ENCODE measurements at places on chromosomes 2 and 18. TPM values are rescaled to one million over a fixed set of nuclear protein-coding genes. Genes with fewer than 3 reads are reported as not detected.

Gene NEU4
- 3.5 TPM for polyA plus RNA-seq

- no peak for DNase-seq
Measured at GRCh38 chr2:67322353-67323001, 74.7 kb upstream of the ETAA1 start.

DNA sequence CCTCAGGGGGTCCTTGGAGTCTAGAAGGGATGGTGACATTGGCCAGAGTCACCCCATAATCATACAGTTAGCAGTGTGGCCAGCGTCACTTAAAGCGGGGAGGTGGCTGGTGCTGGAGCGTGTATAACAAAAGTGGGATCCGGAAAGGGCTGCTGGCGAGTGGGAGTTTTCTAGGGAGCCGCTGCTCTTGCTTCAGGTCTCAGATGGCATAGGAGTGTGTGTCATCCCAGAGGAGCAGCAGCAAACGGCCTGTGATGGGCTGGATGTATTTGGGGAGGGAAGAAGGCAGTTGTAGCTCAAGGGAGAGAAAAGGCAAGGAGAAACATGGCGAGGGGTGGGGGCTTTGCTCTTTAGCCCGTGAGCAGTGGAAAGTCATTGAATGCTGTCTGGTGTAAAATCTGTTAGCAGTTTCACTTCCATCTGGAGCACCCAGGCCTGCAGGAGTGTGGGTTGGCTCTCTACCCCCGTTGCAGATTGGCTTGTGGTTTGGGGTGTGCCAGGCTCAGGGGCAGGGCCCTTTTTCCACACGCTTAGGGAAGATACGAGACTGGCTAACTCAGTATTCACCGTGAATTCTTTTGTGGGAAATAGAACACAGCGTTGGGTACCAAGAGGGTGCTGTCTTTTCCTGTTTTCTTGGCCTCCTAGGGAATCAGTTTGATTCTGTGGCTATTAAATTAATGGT lies 120.5 kb downstream of the AGAP1 start:
- DNase-seq, result peak; percentile 56

Gene CPS1
- 2.3 TPM for polyA plus RNA-seq

DNA sequence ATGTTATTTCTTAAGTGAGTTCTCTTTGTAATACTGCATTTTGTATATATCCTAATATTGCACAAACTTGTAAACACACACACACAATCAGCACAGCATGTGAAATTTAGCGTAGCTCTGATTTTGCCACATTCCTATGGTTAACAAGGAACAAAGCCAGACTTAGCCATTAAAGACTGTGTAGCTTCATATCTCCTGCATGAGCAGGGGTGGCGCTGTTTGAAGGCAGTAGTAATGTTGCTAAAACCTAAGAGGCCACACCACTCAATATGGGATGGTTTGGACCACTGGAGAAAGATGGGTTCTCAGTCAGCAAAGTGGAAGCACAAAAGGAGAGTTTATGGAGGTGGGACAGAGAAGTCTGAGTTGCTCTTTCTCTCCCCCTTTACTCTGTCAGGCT lies 61.1 kb upstream of the RND3 start:
- DNase-seq, result no peak

GRCh38 chr18:21851327-21851961 lies 110.9 kb downstream of the MIB1 start:
- no peak for DNase-seq

DNA sequence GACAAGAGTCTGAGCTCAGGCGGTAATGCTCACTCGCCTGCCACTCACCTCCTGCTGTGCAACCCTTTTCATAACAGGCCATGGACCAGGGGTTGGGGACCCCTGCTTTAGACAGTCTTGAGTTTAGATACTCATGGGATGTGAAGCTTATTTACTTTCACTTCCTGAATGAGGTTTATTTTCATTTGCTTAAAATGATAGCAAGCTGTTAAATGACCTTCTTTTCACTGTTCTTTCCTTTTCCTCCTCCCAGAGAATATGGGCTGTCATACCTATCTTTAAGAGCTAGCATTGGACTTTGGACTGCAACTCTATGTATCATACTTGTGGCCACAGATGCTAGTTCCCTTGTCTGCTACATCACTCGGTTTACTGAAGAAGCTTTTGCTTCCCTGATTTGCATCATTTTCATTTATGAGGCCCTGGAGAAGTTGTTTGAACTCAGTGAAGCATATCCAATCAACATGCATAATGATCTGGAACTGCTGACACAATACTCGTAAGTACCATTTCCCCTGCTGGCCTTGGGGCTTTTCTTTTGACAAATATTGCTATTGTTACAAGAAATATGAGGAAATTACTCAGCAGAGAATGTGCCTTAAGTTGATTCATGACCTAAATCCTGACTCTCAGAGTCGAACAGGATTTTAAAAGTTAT lies 168.5 kb downstream of the DPP4 start:
- peak; percentile 40 for DNase-seq

Gene CNGA3
- 0.66 TPM for polyA plus RNA-seq

DNA sequence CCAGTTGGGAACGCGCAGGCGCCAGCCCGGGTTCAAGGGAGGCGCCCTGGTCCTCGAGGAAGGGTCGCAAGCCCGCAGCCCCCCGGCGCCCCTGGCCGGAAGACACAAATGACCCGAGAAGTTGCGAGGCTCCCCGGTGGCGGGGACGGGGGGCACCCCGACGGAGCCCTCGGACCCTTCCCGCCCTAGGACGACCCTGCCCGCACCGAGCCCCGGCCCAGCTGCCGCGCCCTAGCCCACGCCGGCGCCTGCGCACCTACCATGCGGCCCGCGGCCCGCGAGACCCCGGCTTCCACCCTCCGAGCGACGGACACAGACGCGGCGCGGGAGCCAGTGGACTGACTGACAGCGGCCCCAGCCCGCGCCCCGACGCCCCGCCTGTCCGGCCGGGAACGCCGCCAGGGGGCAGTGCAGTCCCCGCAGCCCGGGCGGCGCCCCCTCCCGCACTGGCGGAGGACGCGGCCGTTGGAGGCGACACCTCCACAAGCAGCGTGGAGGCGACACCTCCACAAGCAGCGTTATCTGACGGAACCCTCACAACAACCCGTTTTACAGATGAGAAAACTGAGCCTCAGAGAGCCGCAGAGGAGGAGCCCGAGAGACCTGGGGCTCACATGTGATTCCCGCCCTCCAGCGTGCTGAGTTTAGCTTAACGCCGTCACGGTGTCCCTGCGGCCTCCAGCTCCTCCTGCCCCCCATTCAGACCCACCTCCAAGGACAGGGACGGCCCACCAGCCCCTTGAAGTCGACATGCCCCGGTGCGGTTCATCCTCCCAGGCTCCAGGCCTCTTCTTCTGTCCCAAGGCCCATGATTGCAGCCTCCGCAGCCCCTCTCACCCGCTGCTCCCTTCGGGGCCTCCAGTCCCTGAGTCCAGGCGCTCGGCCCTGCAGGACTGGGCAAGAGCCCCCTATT lies at the start of gene NMUR1:
NMUR1 (minus strand) TSS at position 347 of the 913 bp plus-strand sequence; CDS start at position 263, 84 bp downstream.
- peak; percentile 75 for DNase-seq

DNA sequence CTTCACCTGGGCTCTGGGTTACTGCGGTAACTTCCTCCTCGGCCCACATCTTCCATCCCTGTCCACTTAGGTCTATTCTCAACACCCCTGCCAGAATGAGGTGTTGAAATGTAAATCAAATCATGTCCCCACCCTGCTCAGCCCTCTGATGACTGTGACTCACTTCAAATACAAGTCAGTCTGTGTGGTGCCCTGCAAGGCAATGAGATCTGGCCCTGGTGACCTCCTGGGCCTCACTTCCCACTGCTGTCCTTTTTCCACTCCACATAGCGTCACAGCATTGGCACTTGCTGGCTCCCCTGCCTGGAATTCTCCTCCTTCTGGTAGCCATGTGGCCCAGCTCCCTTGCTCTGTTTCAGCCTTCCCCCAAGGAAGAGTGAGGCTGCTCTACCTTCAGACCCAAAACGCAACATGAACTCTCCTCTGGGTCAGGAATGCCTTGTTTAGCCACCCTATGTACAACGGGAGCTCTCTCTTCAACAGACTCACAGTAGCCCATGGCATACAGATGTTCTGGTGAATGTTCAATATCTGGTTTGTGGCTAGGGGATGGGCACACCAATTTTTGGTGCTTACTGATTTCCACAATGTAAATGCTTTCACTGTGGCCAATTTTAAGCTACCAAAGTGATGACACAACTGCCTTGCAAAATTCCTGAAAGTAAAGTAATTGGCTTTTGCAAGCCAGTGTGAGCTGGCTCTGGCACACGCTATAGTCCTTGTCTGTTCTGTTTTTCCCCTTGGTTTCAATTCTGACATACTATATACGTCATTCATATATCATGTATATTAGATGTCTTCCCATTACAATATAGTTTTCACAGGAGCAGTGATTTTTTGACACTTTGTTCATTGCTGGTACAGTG lies 550.3 kb upstream of the HS6ST1 start:
- DNase-seq, result peak; percentile 30

- no peak for DNase-seq
Measured at GRCh38 chr2:73925853-73926492, 707 bp upstream of the DGUOK start.

Gene SLC40A1
- polyA plus RNA-seq, result 49.7 TPM

Gene CIB4
- not detected for polyA plus RNA-seq

GRCh38 chr2:198141726-198142125 lies 337.3 kb downstream of the PLCL1 start:
- no peak for DNase-seq

Gene CROCC2
- 0.24 TPM for polyA plus RNA-seq

DNA sequence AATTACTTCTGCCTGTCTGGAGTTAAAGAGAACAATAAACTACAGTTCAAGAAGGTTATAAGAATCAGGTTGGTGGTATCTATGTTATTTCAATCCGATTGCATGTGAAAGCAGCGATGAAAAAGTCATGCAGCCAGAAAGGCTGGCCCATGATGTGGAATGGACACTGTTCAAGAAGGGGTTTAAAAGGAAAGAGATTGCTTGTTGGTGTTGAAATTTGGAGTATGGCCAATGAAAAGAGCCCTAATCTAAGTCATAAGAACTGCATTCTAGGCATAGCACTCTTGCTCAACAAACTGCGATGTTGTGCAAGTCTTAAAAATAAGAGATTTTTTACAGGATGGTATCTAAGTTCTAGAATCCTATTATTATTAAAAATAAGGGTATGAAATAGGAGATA lies 61.3 kb downstream of the EFEMP1 start:
- DNase-seq, result no peak

DNA sequence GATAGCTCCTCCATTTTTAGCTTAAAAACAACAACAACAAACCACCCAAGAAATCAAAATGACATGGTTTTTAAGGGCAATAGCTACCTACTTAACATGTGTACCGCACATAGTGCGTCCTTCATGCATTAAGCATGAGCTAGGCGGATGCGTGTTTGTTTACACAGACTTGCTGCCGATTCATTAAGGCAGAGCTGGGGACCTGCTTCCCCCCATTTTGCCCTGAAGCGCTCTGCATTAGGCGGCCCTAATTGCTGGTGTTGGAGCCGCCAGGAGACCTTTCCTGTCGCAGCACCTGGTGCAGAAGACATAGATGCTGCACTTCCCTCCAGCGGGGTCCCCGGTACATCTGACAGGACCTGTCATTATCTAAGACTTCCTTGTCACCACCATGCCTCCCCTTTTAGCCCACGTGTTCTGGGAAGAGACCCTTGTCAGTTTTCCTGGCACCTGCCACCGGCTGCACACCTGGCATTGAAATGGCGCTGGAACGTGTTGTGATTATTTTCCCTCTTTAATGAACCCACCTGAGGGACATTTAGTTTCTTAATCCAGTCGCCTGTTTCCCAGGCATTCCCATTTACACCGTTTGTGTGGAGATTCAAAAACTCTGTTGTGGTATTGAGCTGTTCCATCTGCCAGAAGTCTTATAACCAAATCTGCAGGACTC lies 261.1 kb upstream of the RAB12 start:
- no peak for DNase-seq

DNA sequence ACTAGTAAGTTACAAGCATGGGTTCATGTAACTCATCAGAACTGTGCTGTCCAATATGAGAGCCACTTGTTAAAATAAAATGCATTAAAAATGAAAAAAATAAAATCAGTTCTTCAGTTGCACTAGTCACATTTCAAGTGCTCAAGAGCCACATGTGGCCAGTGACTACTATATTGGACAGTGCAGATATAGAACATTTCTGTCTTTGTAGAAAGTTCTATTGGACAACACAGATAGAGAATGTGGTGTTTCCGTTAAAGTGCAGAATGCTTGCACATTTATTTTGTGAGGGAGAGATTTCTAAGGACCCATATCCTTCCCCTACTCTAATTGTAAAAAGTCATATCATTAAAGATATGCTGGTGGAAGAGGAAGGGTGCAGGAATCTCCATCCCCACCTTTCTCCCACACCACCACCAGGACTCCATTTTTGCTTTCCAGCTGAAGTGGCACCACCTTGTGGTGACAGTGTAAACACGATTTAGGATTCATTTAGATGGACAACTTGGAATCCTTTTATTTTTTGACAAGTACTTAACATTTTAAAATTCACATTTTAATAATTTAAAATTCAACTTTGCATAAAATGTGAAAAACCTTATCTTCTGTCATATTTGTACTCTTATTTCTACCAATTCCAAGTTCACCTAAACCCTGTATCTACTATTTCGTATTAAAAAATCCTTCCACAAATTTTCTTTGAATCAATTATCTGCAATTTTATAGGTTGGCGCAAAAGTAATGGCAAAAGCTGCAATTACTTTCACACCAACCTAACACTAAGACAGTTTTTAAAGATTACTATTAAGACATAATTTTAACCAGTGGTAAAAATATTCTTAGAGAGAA lies 9.4 kb upstream of the CD302 start:
- peak; percentile 36 for DNase-seq

Gene RUFY4
- 0.12 TPM for polyA plus RNA-seq

DNA sequence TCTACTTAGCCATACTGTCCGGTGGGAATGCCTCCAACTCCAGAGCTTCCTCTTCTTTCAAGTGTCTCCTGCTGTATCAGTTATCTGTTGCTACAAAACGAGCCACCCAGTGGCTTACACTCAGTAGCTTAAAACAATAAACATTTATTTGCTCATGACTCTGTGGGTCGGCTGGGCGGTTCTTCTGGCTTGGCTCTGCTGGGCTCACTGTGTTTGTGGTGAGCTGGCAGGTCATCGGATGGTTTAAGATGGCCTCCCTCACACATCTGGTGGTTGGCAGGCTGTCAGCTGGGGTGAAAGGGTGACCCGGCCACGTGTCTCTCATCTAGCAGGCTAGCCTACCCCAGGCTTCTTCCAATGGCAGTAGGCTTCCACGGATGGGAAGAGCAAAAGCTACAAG lies 122.4 kb upstream of the SLC1A4 start:
- DNase-seq, result no peak

DNA sequence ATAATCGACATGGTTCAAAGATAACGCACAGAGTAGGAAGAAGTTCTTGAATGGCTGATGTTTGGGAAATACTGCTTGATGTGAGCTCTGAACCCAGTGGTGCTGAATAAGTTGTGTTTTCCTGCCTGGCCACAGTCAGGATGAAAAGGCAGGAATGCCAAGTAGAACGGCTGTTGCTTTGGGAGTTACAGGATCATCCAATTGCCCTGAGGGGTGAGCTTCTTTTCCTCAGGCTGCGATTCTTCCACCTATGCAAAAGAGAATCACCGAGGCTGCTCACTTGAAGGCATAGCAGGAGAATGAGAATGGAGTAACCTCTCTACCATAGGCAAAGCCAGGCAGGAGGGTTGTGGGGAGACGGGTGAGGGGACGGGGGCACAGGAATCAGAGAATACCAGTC lies 14.4 kb upstream of the IGFBP2 start:
- no peak for DNase-seq

Gene GLB1L
- 5.2 TPM for polyA plus RNA-seq

Gene SCN1A
- 0.12 TPM for polyA plus RNA-seq

Gene ANKRD30BL
- polyA plus RNA-seq, result not detected

GRCh38 chr2:204497855-204498254 lies 47.4 kb upstream of the PARD3B start:
- DNase-seq, result no peak

All from muscle of back (tissue), 13 donors.